Right hindlimb (tissue), 1 donor: ENCODE measurements at places on chromosomes 7 and 10.

- DNase-seq, result no peak
These were observed 197.4 kb downstream of the JCAD start for GRCh38 chr10:29861811-29862505.

GRCh38 chr10:28359334-28359733 is 56.5 kb upstream of the MPP7 start:
- no peak for DNase-seq

DNA sequence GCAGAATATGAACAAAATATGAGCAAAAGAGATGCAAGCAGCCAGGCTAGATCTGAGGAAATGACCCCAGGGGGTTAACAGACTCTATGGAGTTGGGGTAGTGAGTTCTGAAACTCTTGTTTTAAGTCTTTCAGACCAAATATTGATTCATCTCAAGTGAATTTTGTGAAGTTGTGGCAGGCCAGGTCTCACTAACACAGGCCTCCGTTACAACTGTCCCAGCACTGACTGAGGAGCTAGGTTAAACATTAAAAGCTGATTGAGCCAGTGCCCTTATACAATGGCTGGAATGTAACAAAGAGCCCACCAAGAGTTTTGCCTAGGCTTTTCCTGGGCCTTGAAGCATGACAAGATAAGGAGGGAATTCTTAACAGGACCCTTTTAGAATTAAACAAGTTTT is 192.3 kb upstream of the STK17A start:
- DNase-seq, result no peak

DNA sequence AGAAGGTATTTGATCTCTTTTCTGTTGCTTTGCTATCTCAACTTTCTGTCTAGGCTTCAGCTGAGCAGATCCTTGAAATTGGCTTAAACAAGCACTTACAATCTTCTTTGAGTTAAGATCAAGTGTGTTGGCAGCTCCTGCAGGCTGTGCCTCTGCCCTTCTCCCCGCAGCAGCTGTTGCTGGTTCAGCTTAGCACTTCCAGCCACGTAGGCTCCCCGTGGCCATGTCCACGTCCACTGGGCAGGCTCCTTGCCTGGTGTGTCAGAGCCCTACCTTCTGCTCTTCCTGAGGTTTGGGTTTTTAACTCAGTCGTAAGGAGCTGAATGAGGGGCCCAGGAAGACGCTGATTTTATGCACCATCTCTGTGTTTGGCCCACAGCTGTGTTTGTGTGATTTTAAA is 47.2 kb downstream of the CAMK1D start:
- peak; percentile 43 for DNase-seq

GRCh38 chr7:81803267-81803666 is 33.4 kb upstream of the HGF start:
- DNase-seq, result no peak

DNA sequence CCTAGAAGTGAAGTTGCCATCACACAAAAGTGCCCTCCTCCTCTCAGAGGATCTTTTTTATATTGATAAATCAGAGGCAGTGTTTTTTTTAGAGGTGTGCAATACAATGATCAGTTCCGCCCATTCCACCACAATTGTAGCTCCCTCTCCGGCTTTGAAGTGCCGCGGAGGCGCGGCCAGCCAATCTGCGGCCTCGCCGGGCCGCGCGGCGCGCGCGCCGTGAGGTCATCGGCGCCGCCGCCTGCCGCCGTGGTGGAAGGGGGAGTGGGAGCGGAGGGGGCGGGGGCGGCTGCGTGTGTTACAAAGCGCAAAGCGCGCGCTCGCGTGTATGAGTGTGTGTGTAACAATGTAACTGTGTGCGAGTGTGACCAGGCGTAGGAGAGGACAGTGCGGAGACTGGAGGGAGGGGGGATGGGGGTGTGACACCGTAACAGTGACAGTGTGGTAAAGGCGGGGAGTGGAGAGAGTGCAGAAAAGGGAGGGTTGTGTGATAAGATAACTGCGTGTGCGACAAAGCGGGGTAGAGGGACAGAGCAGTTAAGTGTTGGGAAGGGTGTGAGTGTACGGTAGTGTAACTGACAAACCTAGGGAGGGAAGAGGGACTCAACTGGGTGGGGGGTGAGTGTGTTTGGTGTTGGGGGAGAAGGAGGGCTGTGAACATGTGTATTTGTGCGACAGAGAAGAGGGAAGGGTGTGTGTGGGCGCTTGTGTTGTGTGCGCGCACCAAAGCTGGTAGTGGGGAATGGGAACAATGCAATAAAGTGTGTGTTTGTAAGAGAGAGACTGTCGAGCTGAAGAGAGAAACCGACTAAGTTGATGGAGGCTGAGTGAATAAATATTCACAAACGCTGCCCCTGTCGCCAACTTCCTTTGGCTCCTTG is at the start of gene SP8:
Gene SP8 (minus strand): TSS at position 108 of the 881 bp plus-strand sequence. CDS start 88 bp downstream, at position 20.
- DNase-seq, result peak; percentile 43

GRCh38 chr7:147478796-147479195 is 1111.8 kb upstream of the C7orf33 start:
- DNase-seq, result no peak

DNA sequence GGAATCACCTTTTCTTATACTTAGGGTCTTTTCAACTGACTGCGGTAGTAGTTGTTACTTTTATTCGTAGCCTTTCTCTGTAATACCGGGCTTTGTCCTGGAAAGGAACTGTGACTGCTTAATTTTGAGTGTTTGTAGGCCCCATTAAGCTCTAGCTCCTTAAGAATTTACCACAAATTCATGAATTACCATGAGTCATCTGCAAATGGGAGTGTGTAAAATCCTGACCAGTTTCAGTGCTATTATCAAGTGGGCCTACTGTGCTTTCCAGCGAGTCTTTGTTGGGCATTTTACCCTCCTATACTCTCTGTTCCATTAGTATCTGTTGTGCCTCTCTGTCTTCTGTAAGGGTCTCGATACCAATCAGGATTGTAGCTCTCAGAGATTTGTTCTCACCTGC is 49.7 kb downstream of the ZMYND11 start:
- DNase-seq, result no peak

- no peak for DNase-seq
These were observed 15.0 kb downstream of the PEX1 start for GRCh38 chr7:92513167-92513902.

DNA sequence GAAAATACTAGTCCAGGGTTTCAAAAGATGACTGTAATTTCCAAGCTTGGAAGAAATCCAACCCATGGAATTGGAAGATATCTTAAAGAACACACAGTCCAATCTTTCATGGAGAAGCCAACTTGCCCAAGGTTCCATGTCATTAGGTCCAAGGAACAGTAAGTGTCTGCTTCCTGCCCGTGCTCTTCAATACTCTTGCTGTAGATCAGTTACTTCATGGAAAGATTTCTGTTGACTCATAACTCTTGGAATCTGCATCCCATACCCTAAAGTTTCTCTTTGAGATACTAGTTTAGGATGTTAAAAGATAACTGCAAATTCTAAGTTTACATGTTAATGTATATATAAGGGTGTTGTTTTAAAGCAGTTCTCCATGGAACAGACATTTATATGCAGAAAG is 127.9 kb upstream of the SLC13A1 start:
- DNase-seq, result no peak

- DNase-seq, result no peak
These were observed 150.7 kb upstream of the KLF14 start for GRCh38 chr7:130884437-130885417.

DNA sequence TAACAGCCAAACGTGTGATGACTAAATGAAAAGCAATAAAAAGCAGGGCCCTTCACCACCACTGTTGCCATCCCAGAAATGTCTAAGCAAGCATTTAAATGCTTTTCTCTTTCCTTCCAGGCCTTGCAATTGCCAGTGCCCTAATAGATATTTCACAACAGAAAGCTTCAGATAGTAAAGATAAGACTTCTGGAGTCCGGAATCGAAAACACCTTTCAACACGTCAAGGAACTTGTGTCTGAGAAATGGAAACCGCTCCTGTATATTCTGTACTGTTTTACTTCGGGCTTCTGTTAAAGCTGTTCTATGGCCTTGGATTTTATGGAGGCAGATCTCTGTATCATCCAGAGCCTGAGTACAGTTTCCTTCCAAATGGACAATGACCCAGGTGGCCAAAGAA is 328.5 kb downstream of the GFRA1 start:
- no peak for DNase-seq

- DNase-seq, result no peak
These were observed 26.4 kb downstream of the YAE1 start for GRCh38 chr7:39592586-39592985.

- DNase-seq, result no peak
These were observed 8.0 kb upstream of the CDH23 start for GRCh38 chr10:71388583-71389310.

DNA sequence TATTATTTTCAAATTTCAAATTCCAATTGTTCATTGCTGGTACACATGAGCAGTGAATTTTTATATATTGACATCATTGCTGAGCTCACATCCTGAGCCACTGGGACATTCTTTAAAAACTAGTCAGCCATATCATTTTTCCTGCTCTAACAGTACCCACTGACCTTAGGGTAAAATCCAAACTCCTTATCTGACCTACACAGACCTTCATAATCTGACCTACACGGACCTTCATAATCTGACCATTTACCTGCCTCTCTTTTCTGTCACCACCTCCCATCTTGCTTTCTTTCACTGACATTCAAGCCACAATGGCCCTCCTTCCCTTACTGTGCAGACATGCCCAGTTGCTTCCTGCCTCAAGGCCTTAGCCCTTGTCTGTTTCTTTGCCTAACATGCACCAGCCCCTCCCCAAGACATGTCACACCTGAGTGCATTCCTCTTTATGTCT is 16.1 kb upstream of the CUZD1 start:
- no peak for DNase-seq

DNA sequence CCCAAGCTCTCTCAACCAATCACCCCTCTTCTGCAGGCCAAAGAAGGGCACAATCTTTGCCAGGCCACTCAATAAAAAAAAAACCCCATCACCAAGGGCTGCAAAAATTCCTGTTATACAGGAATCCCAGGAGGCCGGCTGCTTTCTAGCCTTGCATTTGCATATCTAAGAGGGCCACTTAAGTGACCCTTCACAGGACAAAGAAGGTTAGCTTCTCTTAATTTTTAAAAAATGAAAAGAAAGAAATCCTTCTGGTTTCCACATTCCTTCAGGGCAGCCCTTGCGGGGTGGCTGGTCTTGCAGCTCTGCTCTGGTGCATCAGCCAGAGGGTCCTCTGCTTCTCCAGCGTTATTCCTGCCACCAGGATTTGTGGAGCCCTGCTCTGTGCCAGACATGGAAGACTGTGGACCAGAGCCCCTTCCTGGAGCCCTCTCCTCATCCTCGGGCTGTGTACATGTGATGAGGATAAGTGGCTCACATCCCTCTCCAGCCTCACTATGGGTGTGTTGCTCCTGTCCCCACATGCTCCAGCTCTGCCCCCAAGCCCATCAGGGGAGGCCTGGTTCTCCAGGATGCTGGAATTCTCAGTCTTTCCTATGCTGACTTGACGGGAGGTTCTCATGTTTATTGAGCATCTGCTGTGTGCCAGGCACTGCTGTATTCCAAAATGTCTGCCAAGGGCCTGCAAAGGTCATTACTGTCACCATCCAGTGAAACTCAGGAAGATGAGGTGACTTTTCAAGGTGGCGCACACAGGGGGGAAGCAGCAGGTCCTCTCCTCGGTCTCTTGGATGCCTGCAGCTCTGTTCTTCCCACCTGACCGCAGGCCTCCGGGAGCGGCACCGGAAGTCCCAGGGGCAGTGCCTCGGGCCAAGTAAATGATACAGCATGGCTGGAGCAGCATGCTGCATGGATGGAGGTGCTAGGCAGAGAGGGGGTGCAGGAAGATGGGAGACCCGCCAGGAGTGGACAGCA is 67.7 kb downstream of the ARHGAP22 start:
- DNase-seq, result no peak

DNA sequence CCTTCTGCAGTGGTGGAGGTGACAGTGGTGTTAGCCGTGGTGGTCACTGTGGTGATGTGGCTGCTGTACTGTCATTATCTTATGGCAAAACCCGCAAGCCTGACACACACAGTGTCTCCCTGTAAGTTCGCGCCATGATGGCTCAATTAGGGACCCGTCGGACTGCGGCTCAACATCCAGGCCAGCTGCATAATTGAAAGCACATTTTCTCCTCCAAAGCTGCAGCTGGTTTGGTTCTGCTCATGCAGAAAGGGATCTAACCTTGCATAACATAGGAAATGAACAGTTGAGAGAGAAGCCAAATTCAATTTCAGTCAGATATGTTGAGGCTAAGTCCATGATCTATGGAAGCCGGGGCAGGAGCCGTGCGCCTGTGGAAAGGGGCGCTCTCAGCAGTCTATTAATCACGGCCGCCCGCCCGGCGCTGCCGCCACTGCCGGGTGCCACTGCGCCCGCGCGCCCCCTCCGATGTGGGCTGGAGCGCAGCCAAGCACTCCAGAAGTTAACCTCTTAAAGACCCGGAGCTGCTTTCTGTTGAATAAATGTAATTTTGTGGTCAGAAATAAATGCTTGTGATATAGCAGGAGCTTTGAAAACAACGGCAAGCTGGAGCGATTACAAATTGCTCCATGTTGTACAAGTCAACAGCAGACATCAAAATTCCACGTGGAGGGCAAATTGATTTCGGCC is 227.7 kb downstream of the CUX1 start:
- DNase-seq, result peak; percentile 83

GRCh38 chr10:13917791-13918190 is 331.0 kb downstream of the PRPF18 start:
- no peak for DNase-seq

DNA sequence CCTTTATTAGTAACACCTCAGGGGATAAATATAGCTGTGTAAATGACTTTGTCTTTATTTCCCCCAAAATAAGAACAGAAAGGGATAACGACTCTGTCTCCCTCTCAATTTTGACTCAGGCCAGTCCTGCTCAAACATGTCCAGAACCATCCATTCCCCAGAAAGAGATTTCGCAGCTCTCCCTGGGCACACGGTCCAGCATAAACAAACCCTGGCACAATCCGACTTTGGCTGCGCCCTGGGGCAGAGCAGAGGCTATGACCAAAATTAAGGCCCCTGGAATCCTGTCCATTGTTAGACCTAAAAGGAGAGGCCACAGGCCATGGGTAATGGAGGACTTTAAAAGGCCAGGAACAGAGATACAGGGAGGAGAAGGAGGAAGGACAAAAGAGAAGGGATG is 99.1 kb downstream of the PRPF18 start:
- no peak for DNase-seq

DNA sequence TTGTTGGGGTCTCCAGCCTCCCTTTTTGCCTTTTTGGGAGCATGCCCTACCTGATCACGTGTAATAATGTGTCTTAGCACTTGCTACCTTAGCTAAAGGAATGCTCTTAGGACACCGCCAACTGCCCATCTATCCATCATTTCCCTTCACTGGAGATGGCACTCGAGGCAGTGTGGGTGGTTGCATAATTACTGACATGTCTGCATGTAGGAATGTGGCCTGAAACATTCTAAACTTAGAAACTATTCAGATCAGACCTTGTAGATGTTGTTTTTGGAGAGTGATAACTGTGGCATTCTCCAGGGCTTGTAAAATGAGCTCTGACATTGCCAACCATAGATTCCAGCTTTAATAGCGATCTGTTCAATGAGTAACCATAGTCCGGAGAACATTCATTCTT is 365.8 kb downstream of the BBS9 start:
- no peak for DNase-seq

GRCh38 chr7:28964056-28964455 is 5.9 kb upstream of the TRIL start:
- no peak for DNase-seq

DNA sequence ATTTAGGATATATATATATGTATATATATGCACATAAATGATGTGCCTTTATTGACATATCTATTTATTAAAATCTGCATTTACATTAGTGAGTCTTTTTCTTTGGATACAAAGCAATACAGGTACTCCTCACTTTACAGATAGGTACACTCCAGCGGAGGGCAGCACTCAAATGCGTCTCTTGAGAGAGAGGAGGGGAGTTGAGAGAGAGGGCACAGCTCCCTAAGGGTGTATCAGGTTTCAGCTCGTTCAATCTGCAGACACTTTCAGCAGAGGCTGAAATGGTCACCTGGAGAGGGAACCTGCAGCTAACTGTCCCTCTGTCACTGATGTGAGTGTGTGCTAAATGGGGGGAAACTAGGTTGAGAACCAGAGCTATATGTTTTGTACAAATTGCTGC is 21.5 kb downstream of the C10orf53 start:
- DNase-seq, result no peak
